ENCODE measurements at places on chromosomes 3 and 15.

- no peaks in the 10 kb centered on the region for H3K36me3 ChIP-seq
- no peak overlapping the region for H3K4me3 ChIP-seq
- no peaks in the 10 kb centered on the region for H3K4me1 ChIP-seq
- H3K27me3 ChIP-seq = no peaks in the 10 kb centered on the region
- ATAC-seq = no peak
- H3K27ac ChIP-seq = no peak overlapping the region
These were observed 508.5 kb upstream of the ATP11B start for GRCh38 chr3:182284793-182285192.

- H3K27ac ChIP-seq = no peak overlapping the region
- ATAC-seq = no peak
- no peak overlapping the region for H3K4me3 ChIP-seq
- H3K4me1 ChIP-seq = no peaks in the 10 kb centered on the region
These were observed 102.9 kb upstream of the CGNL1 start for GRCh38 chr15:57273402-57273801.

- no peaks in the 10 kb centered on the region for H3K36me3 ChIP-seq
- no peaks in the 10 kb centered on the region for H3K4me1 ChIP-seq
- H3K27me3 ChIP-seq = peaks cover 75% of the 10 kb centered on the region
- no peak overlapping the region for H3K4me3 ChIP-seq
These were observed 15.0 kb downstream of the CHST13 start for GRCh38 chr3:126538966-126539365.

DNA sequence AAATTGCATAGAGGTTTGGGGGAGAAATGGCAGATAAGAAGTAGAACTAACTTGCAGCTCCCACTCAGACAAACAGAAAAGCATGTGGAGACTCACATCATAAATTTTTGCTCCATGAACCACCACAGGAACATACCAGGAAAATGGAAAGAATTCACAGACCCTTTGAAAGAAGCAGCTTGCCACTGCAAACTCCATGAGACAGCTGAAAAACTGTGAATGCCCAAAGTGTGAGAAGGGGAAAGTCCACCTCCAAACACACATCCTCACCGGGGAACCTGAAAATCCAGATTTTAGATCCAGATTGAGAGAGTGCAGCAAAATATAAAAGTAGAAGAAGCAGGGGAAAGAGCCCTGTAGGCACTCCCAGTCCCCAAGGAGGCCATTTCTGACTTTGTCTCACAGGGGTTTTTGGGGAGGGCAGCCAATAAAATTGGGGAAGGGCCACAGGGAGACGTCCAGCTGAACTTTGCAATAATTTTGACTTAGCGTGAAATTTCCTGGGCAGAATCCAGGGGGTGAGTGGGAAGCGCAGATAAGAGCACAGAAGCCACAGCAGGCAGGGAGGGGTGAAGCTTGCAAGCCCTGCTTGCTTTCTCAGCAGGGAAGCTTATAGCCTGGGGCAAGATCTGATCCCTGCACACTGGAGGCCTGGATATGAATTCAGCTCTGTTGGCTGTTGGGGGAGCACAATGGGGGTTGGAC is 183.4 kb upstream of the UBE2E2 start:
- H3K4me1 ChIP-seq = no peaks in the 10 kb centered on the region
- no peak overlapping the region for H3K27ac ChIP-seq
- no peaks in the 10 kb centered on the region for H3K36me3 ChIP-seq
- no peak for ATAC-seq

DNA sequence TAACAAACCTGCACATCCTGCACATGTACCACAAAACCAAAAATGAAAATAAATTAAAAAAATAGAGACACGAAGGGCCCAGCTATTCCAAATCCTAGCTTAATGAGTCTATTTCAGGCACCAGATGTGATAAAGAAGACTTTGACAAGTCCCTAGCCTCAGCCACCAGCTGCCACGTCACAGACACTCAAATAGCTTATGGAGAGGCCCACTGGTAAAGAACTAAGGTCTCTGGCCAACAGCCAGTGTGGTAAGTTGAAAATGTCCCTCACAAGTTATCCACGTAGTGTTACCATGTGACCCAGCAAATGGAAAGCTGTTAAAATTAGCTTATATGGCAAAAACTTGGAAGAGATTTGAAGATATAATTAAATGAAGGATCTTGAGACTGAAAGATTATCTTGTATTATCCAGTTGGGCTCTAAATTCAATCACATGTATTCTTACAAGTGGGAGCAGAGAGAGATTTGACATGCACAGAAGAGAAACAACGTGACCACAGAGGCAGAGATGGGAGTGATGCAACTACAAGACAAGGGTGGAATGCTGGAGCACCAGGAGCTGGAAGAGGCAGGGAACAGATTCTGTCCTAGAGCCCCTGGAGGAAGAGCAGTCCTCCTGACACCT is 10.9 kb downstream of the ACSBG1 start:
- H3K27me3 ChIP-seq = no peaks in the 10 kb centered on the region
- H3K36me3 ChIP-seq = no peaks in the 10 kb centered on the region
- no peak overlapping the region for H3K27ac ChIP-seq
- ATAC-seq = no peak
- H3K4me3 ChIP-seq = no peak overlapping the region
- H3K4me1 ChIP-seq = no peaks in the 10 kb centered on the region

GRCh38 chr15:78220713-78221112 is 13.7 kb downstream of the ACSBG1 start:
- H3K4me3 ChIP-seq = no peak overlapping the region
- peaks cover 12% of the 10 kb centered on the region for H3K4me1 ChIP-seq
- peak overlapping the region; percentile 52 for H3K27ac ChIP-seq
- H3K27me3 ChIP-seq = no peaks in the 10 kb centered on the region
- ATAC-seq = no peak

GRCh38 chr3:156413293-156413892 is 141.5 kb downstream of the SSR3 start:
- no peak overlapping the region for H3K27ac ChIP-seq
- H3K4me3 ChIP-seq = no peak overlapping the region
- H3K27me3 ChIP-seq = no peaks in the 10 kb centered on the region
- ATAC-seq = no peak
- H3K4me1 ChIP-seq = no peaks in the 10 kb centered on the region
- H3K36me3 ChIP-seq = no peaks in the 10 kb centered on the region

DNA sequence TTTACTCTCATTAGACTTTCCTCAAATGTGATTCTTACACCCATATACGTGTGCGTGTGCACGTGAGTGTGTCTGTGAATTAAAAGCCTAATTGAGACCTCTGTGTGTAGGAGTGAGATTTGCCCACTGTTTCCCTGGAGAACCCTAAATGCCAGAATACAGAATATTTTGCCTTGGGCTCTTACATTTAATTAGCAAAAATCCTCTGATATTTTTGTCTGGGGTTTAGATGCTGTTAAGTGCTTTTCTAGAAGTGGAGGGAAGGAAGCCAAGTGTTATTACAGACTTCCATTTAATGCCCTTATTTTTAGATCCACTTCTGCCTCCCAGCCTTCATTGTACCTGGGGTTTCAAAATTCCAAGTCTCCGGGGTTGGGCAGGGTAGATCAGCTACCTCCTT is 17.8 kb downstream of the ZNF35 start:
- H3K4me1 ChIP-seq = no peaks in the 10 kb centered on the region
- H3K36me3 ChIP-seq = peaks cover 8% of the 10 kb centered on the region
- no peak overlapping the region for H3K4me3 ChIP-seq
- H3K27ac ChIP-seq = no peak overlapping the region
- ATAC-seq = no peak
- H3K27me3 ChIP-seq = no peaks in the 10 kb centered on the region

DNA sequence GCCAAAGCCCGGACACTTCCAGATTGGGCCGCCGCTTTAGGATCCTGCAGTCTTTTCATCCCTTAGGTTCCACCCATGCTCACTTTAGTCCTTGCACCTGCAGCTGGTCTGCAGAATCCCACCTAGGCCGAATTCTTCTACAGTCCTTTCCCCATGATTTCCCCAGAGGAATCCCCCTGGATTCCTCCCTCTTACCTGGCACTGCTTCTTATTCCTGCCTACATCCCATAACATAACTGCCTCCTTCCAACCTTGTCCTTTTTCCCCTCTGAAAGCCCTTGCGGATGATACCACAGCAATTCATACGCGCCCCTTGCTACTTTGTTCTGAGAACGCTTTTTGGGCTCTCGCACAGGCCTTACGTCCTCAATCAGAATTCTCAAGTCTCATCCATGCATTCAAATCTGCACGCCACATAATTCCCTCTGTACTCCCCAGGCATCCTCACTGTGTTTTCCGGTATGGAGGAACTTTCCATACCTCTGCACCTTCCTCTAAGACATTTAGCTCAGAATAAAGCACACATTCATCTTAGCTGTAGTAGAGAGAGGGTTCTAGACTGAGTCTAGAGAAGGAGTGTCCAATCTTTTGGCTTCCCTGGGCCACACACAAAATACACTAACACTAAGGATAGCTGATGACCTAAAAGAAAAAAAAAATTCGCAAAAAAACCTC is 619 bp downstream of the EIF2AK4 start:
- H3K36me3 ChIP-seq = peaks cover 6% of the 10 kb centered on the region
- H3K27ac ChIP-seq = peak overlapping the region; percentile 87
- peak overlapping the region; percentile 68 for H3K4me3 ChIP-seq

GRCh38 chr3:149090907-149091306 is 4.6 kb upstream of the HLTF start:
- H3K36me3 ChIP-seq = no peaks in the 10 kb centered on the region
- peaks cover 7% of the 10 kb centered on the region for H3K4me1 ChIP-seq
- H3K4me3 ChIP-seq = no peak overlapping the region
- H3K27me3 ChIP-seq = no peaks in the 10 kb centered on the region

GRCh38 chr3:148625991-148626390 is 71.7 kb upstream of the AGTR1 start:
- no peaks in the 10 kb centered on the region for H3K4me1 ChIP-seq
- no peak overlapping the region for H3K27ac ChIP-seq
- H3K36me3 ChIP-seq = no peaks in the 10 kb centered on the region
- no peak overlapping the region for H3K4me3 ChIP-seq
- no peak for ATAC-seq
- no peaks in the 10 kb centered on the region for H3K27me3 ChIP-seq

GRCh38 chr15:91223863-91224262 is 123.8 kb downstream of the SV2B start:
- H3K4me3 ChIP-seq = no peak overlapping the region
- H3K36me3 ChIP-seq = no peaks in the 10 kb centered on the region
- no peak for ATAC-seq
- no peak overlapping the region for H3K27ac ChIP-seq
- peaks cover 24% of the 10 kb centered on the region for H3K27me3 ChIP-seq

DNA sequence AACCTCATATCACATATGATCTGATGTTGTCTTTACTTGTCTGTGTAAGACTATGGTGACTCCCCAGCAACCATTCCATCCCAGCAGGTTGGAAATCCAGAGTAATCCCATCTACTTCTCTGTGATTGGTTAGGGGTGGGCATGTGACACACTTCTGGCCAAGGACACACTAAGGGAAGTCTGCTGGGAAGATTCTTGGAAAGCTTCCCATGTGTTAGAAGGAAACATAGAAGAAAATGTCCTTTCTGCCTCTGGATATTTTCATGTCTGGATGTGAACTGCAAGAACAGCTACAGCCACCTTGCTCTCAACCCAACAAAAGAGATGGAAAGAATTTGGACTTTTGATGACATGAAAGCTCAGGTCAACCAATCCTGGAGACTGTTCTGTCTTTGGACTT is 2.6 kb upstream of the UBE2Q2 start:
- H3K4me1 ChIP-seq = peaks cover 46% of the 10 kb centered on the region
- peak; percentile 54 for ATAC-seq
- H3K27ac ChIP-seq = no peak overlapping the region
- no peak overlapping the region for H3K4me3 ChIP-seq

GRCh38 chr3:95408464-95408862 is 1345.6 kb downstream of the NSUN3 start:
- H3K27me3 ChIP-seq = no peaks in the 10 kb centered on the region
- no peak overlapping the region for H3K27ac ChIP-seq
- no peaks in the 10 kb centered on the region for H3K4me1 ChIP-seq
- no peak overlapping the region for H3K4me3 ChIP-seq
- ATAC-seq = no peak

GRCh38 chr3:32359766-32360492 is 31.7 kb upstream of the CMTM7 start:
- no peaks in the 10 kb centered on the region for H3K4me1 ChIP-seq
- peaks cover 6% of the 10 kb centered on the region for H3K27me3 ChIP-seq
- no peak for ATAC-seq
- no peak overlapping the region for H3K27ac ChIP-seq

GRCh38 chr15:73629798-73630429 is 3.3 kb downstream of the NPTN start:
- H3K27me3 ChIP-seq = no peaks in the 10 kb centered on the region
- peak overlapping the region; percentile 98 for H3K27ac ChIP-seq
- H3K36me3 ChIP-seq = no peaks in the 10 kb centered on the region
- H3K4me1 ChIP-seq = peaks cover 84% of the 10 kb centered on the region
- ATAC-seq = no peak

- no peaks in the 10 kb centered on the region for H3K4me1 ChIP-seq
- ATAC-seq = no peak
- H3K27ac ChIP-seq = no peak overlapping the region
- H3K36me3 ChIP-seq = no peaks in the 10 kb centered on the region
- H3K27me3 ChIP-seq = no peaks in the 10 kb centered on the region
These were observed 49.9 kb upstream of the KLF13 start for GRCh38 chr15:31276596-31277298.

DNA sequence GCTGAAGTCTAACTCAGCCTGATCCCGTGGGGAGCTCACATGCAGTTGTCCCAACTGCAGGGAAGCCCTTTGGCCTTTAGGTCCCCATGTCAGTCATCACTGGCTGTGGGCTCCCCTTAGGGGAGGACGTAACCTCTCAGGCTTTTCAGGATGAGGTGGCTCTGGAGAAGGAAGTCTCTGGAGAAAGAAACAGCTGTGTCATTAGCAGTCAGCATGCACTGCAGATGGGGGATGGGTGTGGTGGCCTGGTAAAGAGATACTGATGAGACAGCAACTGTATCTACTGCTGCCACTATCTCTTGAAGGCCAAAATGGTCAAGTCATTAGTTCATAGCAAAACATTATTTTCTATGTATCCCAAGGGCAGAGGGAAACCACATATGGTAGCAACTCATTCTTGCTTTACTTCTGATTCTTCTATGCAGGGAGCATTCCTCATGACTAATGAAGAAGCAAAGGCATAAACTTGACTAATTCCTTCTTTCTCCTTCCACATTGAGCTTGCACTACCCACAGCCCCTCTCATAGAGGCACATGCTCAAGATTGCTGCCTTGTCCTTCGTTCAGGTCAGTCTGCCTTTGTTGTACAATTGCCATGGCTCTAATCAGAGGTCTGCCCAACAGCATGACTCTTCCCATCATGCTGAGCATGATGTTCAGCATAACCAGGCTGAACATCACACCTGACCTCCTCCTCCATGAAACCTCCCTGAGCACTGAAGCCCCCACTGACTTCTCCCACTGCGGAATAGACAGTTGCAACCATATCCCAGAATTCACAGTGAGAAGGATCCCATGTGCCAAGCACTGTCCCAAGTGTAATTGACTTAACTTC is 47.8 kb upstream of the TMEM158 start:
- no peak overlapping the region for H3K27ac ChIP-seq
- no peak overlapping the region for H3K4me3 ChIP-seq
- no peaks in the 10 kb centered on the region for H3K4me1 ChIP-seq
- no peaks in the 10 kb centered on the region for H3K36me3 ChIP-seq
- H3K27me3 ChIP-seq = no peaks in the 10 kb centered on the region

- H3K27ac ChIP-seq = no peak overlapping the region
- no peaks in the 10 kb centered on the region for H3K27me3 ChIP-seq
- no peaks in the 10 kb centered on the region for H3K4me1 ChIP-seq
- H3K4me3 ChIP-seq = no peak overlapping the region
- no peaks in the 10 kb centered on the region for H3K36me3 ChIP-seq
These were observed 35.6 kb downstream of the SCAP start for GRCh38 chr3:47440131-47440530.

Data from gastroesophageal sphincter (tissue), 4 donors.